Right kidney (tissue), 9 donors: ENCODE measurements at places on chromosomes 7 and 10.

GRCh38 chr10:92590623-92591549, 2.0 kb upstream of the KIF11 start:
- no peak for DNase-seq

GRCh38 chr10:7410862-7411670, at the start of gene SFMBT2:
Gene SFMBT2 (minus strand): TSS chr10:7411034. CDS start chr10:7381898, 29,136 bp downstream.
- peak; percentile 83 for DNase-seq

- no peak for DNase-seq
These were observed 19.1 kb downstream of the DNAJB6 start for GRCh38 chr7:157355784-157356511.

GRCh38 chr7:132793474-132793873, 217.2 kb upstream of the PLXNA4 start:
- no peak for DNase-seq

GRCh38 chr7:52936750-52937149, 98.7 kb upstream of the POM121L12 start:
- no peak for DNase-seq

GRCh38 chr10:69659241-69660038, 29.4 kb downstream of the FAM241B start:
- peak; percentile 67 for DNase-seq

GRCh38 chr10:62121187-62121530, 147.5 kb downstream of the RTKN2 start:
- DNase-seq = no peak

DNA sequence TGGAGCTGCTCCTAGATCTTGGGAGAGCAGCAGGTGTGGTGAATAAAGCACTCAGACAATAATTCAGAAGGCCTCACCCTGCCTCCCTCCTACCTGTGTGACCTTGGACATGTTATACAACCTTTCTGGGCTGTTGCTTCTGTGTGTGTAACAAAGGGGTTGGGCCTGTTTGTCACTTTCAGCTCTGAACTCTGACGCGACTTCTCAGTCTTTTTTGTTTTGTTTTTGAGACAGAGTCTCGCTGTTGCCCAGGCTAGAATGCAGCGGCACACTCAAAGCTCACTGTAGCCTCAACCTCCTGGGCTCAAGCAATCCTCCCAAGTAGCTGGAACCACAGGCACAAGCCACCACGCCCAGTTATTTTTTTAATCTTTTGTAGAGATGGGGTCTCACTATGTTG, 89.3 kb downstream of the DNMBP start:
- DNase-seq = no peak
